Thymus (tissue), 14 donors: ENCODE measurements at places on chromosomes 16 and 17. TPM values are rescaled to one million over a fixed set of nuclear protein-coding genes. Genes with fewer than 3 reads are reported as not detected.

Gene RTN4RL1
- total RNA-seq, result 0.52 TPM

Gene INCA1
- total RNA-seq, result 0.24 TPM

Gene PRSS22
- 0.42 TPM for total RNA-seq

Gene RABEP2
- 12.6 TPM for total RNA-seq

Gene SYT17
- 0.38 TPM for total RNA-seq

Gene GAS2L2
- not detected for total RNA-seq

Gene ARHGDIG
- 0.09 TPM for total RNA-seq

Gene ABCC3
- total RNA-seq, result 1.8 TPM

Gene BTBD17
- total RNA-seq, result 0.05 TPM

Gene TEKT5
- 0.24 TPM for total RNA-seq

Gene TPSAB1
- total RNA-seq, result 4.3 TPM

Gene ZNF778
- 2.9 TPM for total RNA-seq

Gene TP53TG3
- not detected for total RNA-seq

Gene CCL13
- 22.0 TPM for total RNA-seq

Gene GNAO1
- total RNA-seq, result 0.24 TPM
